ENCODE measurements at places on chromosomes 2 and 18. TPM values are rescaled to one million over a fixed set of nuclear protein-coding genes. Genes with fewer than 3 reads are reported as not detected.

The SIGLEC15 gene
- polyA plus RNA-seq: 0.81 TPM

The CCDC138 gene
- 18.3 TPM for polyA plus RNA-seq

The HOXD9 gene
- 104 TPM for polyA plus RNA-seq

The PMS1 gene
- 30.8 TPM for polyA plus RNA-seq

The SPDYA gene
- 5.0 TPM for polyA plus RNA-seq

The MYO1B gene
- 116 TPM for polyA plus RNA-seq

The RAB1A gene
- polyA plus RNA-seq: 245 TPM

The TUBB8B gene
- polyA plus RNA-seq: 0.52 TPM

The RBM43 gene
- 11.1 TPM for polyA plus RNA-seq

The RTP5 gene
- polyA plus RNA-seq: not detected

The CABLES1 gene
- 25.5 TPM for polyA plus RNA-seq

The SCYGR7 gene
- not detected for polyA plus RNA-seq

The TRABD2A gene
- polyA plus RNA-seq: 0.82 TPM

The CAVIN2 gene
- polyA plus RNA-seq: 35.2 TPM

The TCF7L1 gene
- 39.4 TPM for polyA plus RNA-seq

The CCDC148 gene
- 9.3 TPM for polyA plus RNA-seq

The TGFA gene
- 21.6 TPM for polyA plus RNA-seq

The ALPP gene
- not detected for polyA plus RNA-seq

The LRATD1 gene
- polyA plus RNA-seq: 23.5 TPM

The BCL2 gene
- 22.1 TPM for polyA plus RNA-seq

The RFX8 gene
- 1.7 TPM for polyA plus RNA-seq

The CYS1 gene
- polyA plus RNA-seq: 94.7 TPM

The SCN7A gene
- polyA plus RNA-seq: 10.6 TPM
